ENCODE measurements at places on chromosomes 3 and 15. TPM values are rescaled to one million over a fixed set of nuclear protein-coding genes. Genes with fewer than 3 reads are reported as not detected.

The PLA2G4D gene
- not detected for total RNA-seq

The MUSTN1 gene
- 1.4 TPM for total RNA-seq

The AGBL1 gene
- total RNA-seq: not detected

The FBLN2 gene
- total RNA-seq: 54.6 TPM

The COL6A5 gene
- total RNA-seq: not detected

The SLC9A9 gene
- total RNA-seq: 8.3 TPM

The ITGB5 gene
- 400 TPM for total RNA-seq

The ACOX2 gene
- 28.6 TPM for total RNA-seq

The KLHL40 gene
- total RNA-seq: not detected

The LRRC34 gene
- 2.2 TPM for total RNA-seq

The STARD9 gene
- 9.4 TPM for total RNA-seq

The LOXL1 gene
- 264 TPM for total RNA-seq

The CCRL2 gene
- total RNA-seq: 0.88 TPM

GRCh38 chr3:59256230-59256629 is 206.4 kb upstream of the CFAP20DC start:
- DNase-seq: no peak

GRCh38 chr15:99953886-99954285 is 220.6 kb upstream of the LYSMD4 start:
- no peak for DNase-seq

DNA sequence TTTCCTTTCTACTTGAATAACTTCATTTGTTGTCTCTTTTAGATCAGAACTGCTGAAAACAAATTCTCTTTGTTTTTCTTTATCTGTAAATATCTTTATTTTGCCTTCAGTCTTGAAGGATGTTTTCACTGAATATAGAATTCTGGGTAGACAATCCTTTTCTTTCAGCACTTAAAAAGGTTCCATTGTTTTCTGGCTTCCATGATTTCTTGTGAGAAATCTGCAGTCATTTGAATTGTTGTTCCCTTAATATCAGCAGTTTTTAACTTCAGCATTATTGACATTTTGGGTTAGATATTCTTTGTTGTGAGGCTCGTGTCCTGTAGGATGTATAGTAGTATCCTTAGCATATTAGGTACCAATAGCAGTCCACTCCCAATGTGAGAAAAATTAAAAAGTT is 65.8 kb downstream of the SV2B start:
- no peak for DNase-seq

GRCh38 chr3:173920386-173920785 is 522.8 kb downstream of the NLGN1 start:
- no peak for DNase-seq

DNA sequence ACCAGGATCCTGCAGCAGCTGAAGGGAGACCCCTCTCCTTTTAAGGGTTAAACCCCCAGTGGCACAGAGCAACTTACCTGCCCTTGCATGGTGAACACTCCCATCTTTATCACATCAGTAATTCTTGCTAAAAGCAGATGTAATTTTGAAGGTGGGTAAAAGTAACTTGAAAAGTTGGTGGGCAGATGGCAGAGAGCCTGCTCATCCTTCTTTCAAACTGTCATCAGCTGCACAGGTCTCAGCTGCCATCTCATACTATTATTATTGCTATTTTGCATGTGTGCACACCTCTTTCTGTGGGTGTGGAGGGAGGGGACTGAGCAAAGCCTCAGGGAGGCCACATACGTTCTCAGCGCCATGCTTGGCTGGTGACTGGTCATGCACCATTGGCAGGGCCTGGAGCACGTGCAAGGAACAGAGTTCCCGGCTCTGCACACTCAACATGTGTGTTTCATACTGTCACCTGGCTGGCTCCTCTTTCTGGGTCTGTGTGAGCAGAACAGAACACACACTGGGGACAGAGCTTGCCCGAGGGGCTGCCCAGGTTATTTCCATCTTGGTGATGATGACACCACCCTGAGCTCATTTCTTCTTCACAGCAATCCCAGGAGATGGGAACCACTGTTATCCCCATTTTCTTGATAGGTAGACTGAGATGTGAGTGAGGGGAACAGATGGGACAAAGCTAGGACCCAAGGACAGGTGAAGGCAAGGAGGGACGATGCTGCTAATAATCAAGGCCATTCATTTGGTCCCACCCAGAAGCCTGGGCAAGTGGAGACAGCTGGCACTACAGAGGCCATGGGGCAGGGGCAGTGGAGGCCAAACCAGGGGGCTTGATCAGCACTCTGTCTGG is 95.8 kb upstream of the KLF13 start:
- no peak for DNase-seq

GRCh38 chr15:75195122-75195765 is 6.4 kb upstream of the C15orf39 start:
- DNase-seq: peak; percentile 66

DNA sequence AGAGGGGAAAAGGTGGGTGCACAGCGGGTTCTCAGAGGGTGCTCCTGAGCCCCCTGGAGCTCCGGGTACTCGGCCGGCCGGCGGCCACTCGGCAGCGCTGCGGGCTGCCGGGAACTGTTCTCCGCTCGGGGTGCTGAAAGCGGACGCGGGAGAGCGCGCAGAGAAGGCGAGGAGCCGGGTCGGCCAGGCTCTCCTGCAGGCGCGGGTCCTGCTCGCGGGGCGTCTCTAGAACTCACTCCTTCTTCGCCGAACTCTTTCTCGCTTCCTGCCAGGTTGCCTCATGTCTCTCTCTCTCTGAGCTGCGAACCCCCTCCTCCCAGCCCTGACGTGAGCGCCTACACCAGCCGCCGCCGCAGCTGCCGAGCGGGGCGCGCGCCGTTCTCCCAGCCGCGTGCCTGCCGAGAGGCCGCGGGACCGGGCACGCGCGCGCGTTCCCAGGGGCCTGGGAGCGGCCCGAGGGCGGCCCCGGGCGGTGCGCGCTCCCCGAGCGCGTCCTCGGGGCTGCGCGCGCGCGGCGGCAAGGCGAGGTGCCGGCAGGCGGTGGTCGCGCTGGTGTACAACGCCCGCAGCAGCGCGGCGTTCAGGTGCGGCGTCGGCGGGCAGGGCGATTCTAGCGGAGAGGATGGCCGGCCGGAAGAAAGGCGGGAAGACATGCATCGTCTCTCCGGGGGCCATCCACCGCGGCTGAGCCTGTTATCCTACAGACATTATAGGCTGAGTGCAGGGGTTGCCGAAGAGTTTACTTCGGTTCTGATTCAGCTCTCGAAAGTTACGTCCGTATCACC is at the start of gene PEX5L:
Gene PEX5L, minus strand, starts transcription at position 267 of the 785 bp plus-strand sequence. CDS start 338 bp downstream, outside the sequence.
- peak; percentile 93 for DNase-seq

DNA sequence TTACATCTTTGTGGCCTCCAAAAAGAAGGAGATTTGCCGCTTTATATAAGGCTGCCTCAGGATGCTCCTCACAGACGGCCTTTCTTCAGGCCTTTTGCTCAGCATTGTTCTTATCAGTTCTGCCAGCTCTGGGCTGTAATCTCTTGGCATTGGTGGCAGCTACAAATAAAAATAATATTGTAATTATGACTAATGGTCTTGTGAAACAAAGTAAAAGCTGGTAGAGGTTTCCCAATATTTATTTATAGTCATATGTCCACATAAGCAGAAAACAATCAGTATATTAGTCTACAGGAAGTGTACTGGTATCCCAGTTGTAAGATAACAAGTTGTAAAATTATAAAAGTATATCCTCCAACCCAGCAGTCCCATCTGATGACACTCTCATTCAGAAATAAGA is 7.3 kb downstream of the NEK4 start:
- DNase-seq: no peak

GRCh38 chr3:100553618-100554372 is 55.6 kb upstream of the ADGRG7 start:
- no peak for DNase-seq

DNA sequence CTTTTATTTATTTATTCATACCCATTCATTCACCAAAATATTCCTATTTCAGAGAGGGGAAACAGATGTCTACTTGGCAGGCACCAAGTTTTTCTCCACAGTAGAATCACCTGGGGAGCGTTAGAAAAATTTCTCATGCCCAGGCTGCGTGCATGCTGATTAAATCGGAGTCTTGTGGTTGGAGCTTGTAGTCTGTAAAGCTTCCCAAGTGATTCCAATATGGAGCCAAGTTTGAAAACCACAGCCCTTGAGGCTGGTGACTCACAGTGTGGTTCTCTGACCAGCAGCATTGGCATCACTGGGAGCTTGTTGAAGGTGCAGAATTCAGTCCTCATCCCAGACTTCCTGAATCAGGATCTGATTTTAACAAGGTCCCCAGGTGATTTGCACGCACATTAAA is 49.7 kb downstream of the PDHB start:
- DNase-seq: peak; percentile 83

- DNase-seq: no peak
Measured at GRCh38 chr3:110178965-110179364, 841.6 kb upstream of the DPPA4 start.

DNA sequence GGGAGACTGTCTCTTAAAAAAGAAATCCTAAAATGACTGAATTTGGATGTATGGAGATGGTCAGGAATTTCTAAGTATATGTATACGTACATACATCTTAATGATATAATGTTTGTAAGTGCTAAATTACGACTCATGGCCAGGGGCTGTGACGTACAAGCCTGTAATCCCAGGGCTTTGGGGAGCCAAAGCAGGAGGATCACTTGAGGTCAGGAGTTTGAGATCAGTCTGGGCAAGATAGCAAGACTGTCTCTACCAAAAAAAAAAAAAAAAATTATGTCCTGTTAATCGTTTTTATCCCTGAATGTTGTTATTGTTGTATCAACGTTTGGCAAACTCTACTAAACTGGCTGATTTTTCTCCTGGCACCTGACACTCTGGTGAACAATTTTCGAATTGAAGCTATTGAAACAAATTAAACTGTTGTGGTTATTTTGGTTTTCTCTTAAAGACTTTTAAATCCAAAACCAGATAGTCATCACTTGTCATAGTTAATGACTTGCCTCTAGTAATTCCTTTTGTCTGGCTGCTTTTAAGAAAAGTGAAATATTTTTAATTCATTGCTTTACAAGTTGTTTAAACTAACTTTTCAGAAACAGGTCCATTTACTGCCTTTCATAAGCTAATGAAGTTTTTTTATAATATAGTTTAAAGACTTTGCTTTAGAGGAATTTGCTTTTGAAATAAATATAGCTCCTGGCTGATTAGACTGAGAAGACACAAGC is 7.0 kb downstream of the MORF4L1 start:
- DNase-seq: no peak

DNA sequence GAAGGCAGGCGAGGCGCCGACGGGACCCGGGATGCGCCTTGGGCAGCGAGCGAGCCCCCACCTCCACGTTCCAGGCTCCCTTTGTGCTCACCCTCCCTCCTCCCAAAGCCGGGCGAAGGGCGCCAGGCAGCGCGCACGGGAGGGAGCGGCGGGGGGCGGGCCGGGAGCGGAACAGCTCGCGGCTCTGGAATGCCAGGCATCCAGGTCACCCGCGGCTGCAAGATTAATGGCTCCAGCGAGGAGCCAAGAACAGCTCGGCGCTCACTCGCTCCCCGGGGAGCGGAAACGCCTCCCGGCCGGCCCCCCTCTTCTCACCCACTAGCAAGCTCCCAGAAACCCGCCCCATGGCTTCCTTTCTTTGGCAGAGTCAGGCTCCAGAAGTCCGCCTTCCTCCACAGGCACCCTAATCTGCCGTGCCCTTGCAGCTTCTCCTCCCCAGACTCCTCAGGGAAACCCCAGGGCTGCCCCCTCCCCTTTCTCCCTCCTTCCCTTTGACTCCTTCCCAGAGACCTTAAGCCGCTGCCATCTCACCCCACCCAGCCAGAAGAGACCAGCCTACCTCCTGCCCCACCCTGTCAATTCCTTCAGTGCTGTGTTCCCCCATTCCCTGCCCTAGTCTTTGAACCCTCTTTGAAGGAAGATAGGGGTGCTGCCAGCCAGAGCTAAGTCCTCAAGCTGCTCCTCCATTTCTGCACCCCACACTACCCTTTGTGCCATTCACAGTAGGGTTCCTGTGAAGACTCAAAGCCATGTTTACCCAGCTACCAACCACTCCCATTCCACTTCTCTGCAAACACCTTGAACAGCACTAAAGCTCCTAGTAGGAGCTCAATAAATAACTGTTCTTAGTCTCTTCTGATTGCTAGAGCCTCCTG is 9.9 kb downstream of the AMOTL2 start:
- peak; percentile 99 for DNase-seq

- no peak for DNase-seq
Measured at GRCh38 chr15:71337197-71337845, 222.1 kb downstream of the THSD4 start.

- DNase-seq: peak; percentile 91
Measured at GRCh38 chr15:68775671-68776476, 44.8 kb downstream of the ANP32A start.

GRCh38 chr15:34701536-34701935 is 53.3 kb downstream of the GJD2 start:
- DNase-seq: no peak

- no peak for DNase-seq
Measured at GRCh38 chr3:184662187-184662586, 49.7 kb downstream of the MAGEF1 start.

DNA sequence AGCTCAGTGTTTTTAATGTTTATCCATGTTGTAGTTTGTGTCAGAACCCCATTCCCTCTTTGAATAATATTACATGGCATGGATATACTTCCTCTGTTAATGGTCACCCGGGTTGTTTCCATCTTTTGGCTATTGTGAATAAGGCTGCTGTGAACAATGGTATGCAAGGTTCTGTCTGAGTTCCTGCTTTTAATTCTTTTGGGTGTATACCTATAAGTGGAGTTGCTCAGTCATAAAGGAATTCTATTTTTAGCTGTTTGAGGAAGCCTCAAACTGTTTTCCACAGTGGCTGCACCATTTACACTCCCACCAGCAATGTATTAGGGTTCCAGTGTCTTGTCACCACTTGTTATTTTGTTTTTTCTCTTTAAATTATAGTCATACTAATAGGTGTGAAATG is 99.6 kb downstream of the SLC25A26 start:
- no peak for DNase-seq

GRCh38 chr3:2976796-2977195 is 133.4 kb downstream of the IL5RA start:
- DNase-seq: no peak

DNA sequence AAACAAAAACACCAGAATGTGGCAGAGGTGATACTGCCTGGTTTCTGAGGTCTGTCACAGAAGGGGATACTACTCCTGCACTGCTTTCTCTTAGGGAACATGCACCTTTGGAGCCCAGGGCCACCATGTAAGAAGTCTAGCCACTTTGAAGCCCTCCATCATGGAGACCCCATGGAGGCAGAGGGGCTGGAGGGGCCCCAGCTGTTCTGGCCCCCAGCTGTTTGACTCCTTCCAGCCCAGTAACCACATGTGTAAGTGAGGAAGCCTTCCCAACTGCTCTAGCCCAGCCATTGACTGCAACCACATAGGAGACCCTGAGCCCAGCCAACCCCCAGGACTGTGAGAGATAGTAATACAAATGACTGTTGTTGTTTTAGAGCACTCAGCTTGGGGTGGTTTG is 9.0 kb upstream of the IGDCC4 start:
- no peak for DNase-seq

GRCh38 chr3:142007710-142008399 is 131.4 kb downstream of the ATP1B3 start:
- DNase-seq: no peak

GRCh38 chr3:30658328-30659052 is 52.1 kb downstream of the TGFBR2 start:
- no peak for DNase-seq
